ENCODE measurements at places on chromosomes 2 and 18. TPM values are rescaled to one million over a fixed set of nuclear protein-coding genes. Genes with fewer than 3 reads are reported as not detected.

The RTKN gene
- total RNA-seq, result 26.5 TPM

- DNase-seq, result no peak
Measured at GRCh38 chr2:68107475-68107874, 44.7 kb upstream of the C1D start.

DNA sequence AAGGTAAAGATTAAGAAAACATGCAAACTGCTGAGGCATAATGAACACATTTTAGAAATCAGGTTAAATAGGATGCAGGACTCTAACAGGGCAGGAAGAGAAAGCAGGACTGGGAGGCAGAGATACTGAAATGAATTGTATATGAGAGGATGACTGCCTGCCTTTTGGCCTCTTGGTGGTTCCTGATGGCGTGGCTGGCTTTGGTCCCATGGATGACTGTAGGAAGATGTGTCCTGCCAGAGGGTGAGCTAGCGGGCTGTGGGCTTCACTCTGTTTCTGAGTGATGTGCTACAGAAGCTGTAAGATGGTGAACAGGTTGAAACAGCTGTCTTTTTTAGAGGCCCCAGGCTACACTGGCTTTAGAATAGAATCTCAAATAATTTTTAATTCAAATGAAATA lies 517.0 kb downstream of the SLC4A3 start:
- no peak for DNase-seq

- no peak for DNase-seq
Measured at GRCh38 chr2:9741110-9741509, 102.2 kb upstream of the TAF1B start.

GRCh38 chr2:31054842-31055388 lies 83.3 kb downstream of the GALNT14 start:
- DNase-seq, result no peak

- peak; percentile 31 for DNase-seq
Measured at GRCh38 chr2:20675701-20676352, 8.9 kb downstream of the GDF7 start.

DNA sequence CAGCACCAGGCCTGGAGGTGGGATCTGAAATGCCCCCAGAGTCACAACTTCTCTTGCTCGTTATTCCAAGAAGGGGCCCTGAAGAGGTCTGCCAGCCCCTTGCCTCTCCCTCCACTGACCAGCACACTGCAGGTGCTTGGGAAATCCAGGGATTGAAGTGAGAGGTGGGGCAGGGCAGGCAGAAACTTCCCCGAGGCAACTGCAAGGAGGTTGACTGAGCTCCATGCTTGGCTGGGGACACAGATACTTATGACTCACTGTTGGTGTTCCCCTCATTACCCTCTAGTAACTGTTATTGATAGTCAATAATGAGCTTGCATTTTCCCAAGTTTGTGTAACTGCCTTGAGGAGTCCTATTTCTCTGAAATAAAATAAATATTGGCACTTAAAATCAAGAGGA lies 47.5 kb downstream of the MARCO start:
- DNase-seq, result no peak

GRCh38 chr2:103792042-103792441 lies 1030.2 kb downstream of the TMEM182 start:
- no peak for DNase-seq
